Activated naive CD4-positive, alpha-beta T cell treated with Interleukin-2 at 50 U/mL for 16 hours (primary cell): ENCODE measurements at places on chromosomes 3 and 15.

GRCh38 chr3:112807685-112808084 lies 39.0 kb downstream of the CD200R1L start:
- no peak for DNase-seq

GRCh38 chr3:8113626-8114025 lies 388.0 kb upstream of the LMCD1 start:
- no peak for DNase-seq

- no peak for DNase-seq
Measured at GRCh38 chr15:68097029-68097428, 42.9 kb downstream of the PIAS1 start.

DNA sequence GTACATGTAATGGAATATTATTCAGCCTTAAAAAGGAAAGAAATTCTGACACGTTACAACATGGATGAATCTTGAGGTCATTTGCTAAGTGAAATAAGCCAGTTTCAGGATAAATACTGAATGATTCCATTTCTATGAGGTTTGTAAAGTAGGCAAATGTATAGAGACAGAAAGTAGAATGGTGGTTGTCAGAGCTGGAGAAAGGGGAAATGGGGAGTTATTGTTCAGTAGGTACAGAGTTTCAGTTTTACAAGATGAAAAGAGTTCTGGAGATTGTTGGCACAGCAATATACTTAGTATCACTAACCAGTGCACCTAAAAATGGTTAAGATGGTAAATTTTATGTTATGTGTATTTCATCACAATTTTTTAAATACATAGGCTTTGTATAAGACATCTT lies 60.6 kb downstream of the USP8 start:
- no peak for DNase-seq

GRCh38 chr3:10334459-10334858 lies 13.5 kb upstream of the SEC13 start:
- no peak for DNase-seq

GRCh38 chr3:150662410-150663200 lies 41.1 kb downstream of the ERICH6 start:
- no peak for DNase-seq
